ENCODE measurements at places on chromosomes 6 and 20. TPM values are rescaled to one million over a fixed set of nuclear protein-coding genes. Genes with fewer than 3 reads are reported as not detected.

ANGPT4 gene
- total RNA-seq = not detected

SNAP25 gene
- 2.2 TPM for total RNA-seq

ARMH2 gene
- total RNA-seq = not detected

GJA1 gene
- 102 TPM for total RNA-seq

CDH4 gene
- 1.1 TPM for total RNA-seq

TSPO2 gene
- total RNA-seq = 1.4 TPM

PLCB4 gene
- 16.4 TPM for total RNA-seq

HCRTR2 gene
- not detected for total RNA-seq

ASIP gene
- total RNA-seq = not detected

GRCh38 chr6:40135491-40136072 is 201.3 kb upstream of the MOCS1 start:
- no peak for DNase-seq

GRCh38 chr6:118012944-118013343 is 105.9 kb downstream of the SLC35F1 start:
- DNase-seq = peak; percentile 27

- no peak for DNase-seq
Observed at GRCh38 chr6:7425808-7426190, 36.2 kb downstream of the RIOK1 start.

DNA sequence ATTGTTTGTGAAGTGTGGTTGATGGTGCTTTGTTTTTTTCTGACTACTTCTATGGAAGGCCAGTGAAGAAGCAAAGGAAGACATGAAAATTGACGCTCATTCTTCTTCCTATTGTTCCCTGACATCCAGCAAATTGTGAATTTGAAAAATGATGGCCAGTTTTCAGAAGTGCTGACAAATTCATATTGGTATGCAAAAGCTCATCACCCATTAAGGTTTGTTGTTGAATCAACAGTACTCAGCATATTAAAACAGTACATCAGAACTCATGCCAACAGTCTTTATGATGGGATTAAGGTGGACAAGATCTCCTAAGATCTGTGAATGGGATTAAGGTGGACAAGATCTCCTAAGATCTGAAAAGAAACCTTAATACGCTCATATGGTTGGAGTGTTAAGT is 1.0 kb upstream of the MTG2 start:
- DNase-seq = no peak

DNA sequence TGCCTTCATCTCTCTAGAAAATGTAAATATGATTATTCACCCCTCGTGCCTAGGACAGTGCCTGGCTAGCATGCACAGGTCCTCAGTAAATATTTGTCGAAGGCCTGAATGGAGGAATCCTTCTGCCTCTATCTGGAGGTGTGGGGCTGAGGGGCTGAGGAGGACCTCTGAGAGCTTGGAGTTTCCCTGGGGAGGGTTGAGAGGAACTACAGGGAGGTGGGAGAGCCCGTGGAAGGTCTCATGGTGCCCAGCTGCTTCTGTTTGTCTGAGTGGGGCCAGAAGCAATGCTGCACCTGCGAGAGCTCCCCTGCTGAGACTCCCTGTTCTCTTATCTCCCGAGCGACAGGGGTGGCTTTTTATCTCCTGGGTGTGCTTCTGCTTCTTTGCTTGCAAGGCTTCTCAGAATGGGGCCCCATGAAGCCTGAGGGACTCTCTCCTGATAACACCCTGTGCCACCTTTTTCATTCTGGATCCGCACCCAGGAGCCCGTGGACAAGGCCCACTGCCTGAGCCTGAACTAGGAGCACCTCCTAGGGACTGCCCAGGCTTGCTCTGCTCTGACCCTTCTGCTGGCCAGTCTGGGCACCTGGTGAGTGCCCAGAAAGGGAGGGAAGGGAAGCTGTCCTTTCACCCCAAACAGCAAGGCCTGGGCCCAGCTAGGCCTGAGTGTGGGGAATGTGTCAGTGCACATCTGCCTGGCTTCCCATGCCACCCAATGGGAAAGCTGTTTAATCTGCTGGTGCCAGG is 2.4 kb downstream of the SLC29A1 start:
- no peak for DNase-seq

- no peak for DNase-seq
Observed at GRCh38 chr20:61328911-61329558, 77.0 kb downstream of the CDH4 start.

- no peak for DNase-seq
Observed at GRCh38 chr20:19621072-19621471, 137.0 kb upstream of the RIN2 start.

DNA sequence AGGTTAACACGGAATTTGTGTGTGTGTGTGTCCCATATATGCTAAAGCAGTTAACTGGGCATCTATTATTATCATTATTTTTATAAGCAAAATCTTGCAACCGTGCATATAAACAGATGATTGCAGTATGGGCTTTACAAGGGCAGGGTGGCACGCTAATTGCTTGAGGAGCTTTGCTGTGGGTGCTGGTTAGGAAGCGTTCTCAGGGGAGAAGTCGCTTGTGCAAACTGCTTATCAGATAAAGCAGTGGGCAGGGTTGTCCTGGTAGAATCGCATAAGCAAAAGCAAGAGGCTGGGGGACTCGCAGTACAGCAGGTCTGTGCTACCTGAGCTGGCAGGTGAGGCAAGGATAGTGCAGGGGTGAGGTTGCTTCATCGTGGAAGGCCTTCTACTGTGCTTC is 9.7 kb upstream of the CCN6 start:
- DNase-seq = no peak

DNA sequence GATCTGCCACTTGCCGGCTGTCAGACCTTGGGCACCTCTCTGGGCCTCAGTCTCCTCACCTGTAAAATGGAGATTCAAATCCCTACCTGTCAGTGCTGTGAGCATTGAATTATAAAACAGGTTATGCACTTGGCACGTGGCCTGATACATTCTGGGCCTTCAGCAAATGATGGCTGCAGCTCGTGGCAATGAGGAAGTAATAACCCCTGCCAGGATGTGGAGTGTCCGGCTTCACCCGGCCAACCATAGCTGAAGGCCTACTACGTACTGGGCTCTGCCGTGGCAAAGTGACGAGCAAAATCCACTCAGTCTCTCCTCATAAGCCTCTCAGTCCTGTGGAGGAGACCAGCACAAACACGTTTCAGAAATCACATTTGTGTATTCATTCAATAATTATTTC is 10.9 kb upstream of the VSTM2L start:
- no peak for DNase-seq

GRCh38 chr6:14951704-14952103 is 294.2 kb upstream of the JARID2 start:
- no peak for DNase-seq

DNA sequence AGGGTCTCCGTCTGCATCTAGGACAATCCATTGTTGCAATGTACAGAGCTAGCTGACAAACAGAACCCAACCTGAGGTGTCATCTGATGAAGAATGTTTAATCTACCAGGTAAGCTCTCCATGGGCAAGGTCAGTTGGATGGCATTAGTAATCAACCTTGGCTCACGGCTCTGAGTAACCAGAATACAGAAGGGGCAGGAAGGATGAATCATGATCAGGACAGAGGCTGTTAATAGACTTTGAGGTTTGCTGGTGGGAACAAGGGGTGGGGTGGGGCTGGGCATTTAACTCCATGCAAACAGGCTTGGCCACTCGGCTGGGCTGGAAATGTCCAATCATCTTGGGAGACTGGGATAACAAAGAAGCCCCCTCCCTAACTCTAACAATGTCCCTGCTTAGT is 77.1 kb upstream of the MRPS10 start:
- DNase-seq = no peak

DNA sequence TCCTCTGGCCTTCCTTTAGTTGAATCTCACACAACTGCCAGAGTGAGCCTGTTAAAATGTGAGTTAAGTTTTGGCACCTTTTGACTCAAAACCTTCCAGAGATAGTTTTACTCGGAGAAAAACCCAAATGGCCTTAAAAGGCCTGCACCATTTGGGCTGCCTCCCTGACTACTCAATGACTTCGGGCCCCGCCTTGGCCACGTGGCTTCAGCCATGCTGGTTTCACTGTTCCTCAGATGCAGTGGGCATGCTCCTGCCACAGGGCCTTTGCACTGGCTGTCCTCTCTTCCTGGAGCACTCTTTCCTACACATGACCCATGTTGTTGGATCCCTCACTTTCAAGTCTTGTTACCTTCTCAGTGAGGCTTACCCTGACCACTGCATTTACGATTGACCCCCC is 18.3 kb downstream of the VEGFA start:
- no peak for DNase-seq

- no peak for DNase-seq
Observed at GRCh38 chr6:4220558-4220957, 85.2 kb upstream of the ECI2 start.
